ENCODE measurements at places on chromosomes 5 and 9.

GRCh38 chr5:14168144-14168792, 25.1 kb downstream of the TRIO start:
- no peak for DNase-seq

- DNase-seq = peak; percentile 51
These were observed 93.4 kb downstream of the KCNIP1 start for GRCh38 chr5:170597109-170597751.

- no peak for DNase-seq
These were observed 4.9 kb upstream of the IL4 start for GRCh38 chr5:132668706-132669454.

- no peak for DNase-seq
These were observed 84.8 kb upstream of the ITGA1 start for GRCh38 chr5:52702877-52703276.

DNA sequence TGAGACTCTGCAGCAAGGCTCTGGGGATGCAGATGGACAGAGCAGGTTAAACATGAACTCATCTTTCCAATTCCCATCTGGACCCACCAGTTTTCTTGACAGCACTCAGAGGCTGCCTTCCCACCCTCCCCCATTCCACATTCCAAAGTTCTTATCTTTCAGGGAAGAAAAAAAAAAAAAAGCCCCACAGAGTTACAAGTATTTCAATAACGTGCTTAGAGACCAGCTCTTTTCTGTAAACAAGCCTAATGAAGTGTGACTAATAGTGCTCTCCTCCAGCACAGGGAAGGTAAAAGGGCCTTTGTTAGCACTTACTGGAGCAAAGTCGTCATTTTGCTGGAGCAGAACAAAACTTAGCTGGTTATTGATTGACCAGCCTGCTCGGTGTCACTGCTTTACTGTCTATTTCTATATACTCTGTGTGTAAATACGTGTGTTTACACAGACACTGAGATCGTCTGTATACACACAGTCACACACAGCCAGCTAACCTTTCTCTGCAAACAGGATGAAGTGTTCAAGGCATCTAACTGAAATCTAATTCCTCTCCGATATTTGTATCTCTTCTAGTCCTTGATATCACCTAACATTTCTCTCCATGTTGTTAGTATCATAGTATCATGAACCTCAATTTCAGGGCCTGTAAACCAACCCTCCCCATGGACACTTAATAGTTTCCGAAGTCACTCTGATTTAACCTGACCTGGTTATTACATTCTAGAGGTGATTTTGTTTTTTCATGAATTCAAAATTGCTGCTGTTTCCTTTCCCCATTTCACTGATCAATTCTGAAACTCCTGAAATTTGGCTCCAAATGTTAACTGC, 84.9 kb downstream of the ZNF608 start:
- DNase-seq = no peak

- DNase-seq = no peak
These were observed 1.3 kb downstream of the IL31RA start for GRCh38 chr5:55852503-55852902.

- DNase-seq = no peak
These were observed 662.0 kb downstream of the PTPRD start for GRCh38 chr9:9950813-9951212.

- DNase-seq = no peak
These were observed 245.7 kb upstream of the SLC30A5 start for GRCh38 chr5:68848091-68848490.

DNA sequence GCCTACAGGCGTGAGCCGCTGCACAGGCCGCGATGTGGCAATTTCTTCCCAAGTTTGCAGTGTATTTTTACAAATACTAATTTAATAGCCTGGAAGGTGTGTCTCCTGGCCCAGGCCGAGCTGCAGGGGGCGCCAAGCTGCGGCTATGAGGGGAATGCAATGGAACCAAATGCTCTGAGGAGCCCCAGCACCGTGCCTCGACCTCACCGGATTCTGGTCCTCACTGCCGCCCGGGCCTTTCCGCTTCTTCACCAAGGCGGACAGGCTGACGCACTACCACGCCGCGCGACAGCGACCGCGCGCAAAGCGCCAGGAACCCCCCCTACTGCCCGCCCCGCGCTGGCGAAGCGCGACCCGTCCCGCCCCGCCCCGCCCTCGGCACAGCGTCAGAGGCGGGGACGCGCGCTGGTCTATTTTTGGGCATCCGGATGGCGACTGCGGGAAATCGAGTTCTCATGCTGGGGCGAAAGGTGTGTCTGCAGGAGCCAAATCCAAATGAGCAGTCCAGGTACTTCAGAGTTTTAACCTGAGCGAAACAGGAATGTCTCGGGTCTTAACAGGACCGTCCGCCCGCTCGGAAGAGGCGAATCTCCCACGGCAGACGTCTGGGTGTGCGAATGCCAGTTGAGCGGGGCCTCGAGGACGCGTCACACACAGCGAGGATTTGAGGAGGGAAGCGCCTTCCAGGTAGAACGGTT, 31.7 kb upstream of the PRXL2C start:
- peak; percentile 66 for DNase-seq

DNA sequence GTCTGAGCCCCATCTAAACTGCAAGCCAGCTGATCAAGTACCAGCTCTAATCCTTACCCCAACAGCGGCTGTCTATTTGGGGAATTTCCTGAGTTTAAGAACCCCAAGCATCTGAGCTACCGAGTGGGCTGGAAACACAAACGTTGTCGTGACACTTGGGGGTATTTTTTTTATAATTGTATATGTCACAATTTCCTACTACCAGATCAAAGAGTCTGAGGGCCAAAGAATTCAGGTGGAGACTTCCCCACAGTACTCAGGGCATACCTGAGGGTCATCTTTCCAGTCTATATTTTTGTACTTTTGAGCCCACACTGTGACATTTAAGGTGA, 42.8 kb downstream of the PTTG1 start:
- no peak for DNase-seq

- no peak for DNase-seq
These were observed 20.1 kb upstream of the PFDN1 start for GRCh38 chr5:140322751-140323731.

DNA sequence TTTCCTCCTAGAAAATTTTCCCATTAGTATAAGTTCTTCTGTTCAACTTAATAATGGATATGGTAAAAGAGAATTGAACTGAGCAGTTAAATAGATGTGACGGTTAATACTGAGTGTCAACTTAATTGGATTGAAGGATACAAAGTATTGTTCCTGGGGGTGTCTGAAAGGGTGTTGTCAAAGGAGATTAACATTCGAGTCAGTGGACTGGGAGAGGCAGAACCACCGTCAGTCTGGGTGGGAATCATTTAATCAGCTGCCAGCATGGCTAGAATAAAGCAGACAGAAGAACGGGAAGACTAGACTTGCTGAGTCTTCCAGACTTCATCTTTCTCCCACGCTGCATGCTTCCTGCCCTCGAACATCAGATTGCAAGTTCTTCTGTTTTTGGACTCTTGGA, 689.6 kb upstream of the CDH10 start:
- no peak for DNase-seq

DNA sequence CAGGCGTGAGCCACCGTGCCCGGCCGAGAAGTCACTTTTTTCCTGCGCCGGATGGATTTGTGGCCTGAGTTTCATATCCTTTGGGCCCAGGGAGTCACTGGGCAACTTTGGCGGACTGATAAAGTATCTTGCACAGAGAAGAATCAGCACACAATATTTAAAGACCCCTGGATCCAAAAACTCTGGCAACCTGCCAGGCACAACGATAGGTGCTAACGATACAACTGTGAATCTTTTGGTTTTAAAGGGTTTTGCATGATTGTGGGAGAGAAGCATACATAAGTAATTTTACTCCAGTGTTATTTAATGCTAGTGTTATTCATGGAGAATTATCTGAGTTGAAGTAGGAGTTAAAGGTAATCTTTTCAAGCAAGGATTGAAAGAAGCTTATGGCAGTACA, 85.3 kb downstream of the TAF11L14 start:
- DNase-seq = no peak

DNA sequence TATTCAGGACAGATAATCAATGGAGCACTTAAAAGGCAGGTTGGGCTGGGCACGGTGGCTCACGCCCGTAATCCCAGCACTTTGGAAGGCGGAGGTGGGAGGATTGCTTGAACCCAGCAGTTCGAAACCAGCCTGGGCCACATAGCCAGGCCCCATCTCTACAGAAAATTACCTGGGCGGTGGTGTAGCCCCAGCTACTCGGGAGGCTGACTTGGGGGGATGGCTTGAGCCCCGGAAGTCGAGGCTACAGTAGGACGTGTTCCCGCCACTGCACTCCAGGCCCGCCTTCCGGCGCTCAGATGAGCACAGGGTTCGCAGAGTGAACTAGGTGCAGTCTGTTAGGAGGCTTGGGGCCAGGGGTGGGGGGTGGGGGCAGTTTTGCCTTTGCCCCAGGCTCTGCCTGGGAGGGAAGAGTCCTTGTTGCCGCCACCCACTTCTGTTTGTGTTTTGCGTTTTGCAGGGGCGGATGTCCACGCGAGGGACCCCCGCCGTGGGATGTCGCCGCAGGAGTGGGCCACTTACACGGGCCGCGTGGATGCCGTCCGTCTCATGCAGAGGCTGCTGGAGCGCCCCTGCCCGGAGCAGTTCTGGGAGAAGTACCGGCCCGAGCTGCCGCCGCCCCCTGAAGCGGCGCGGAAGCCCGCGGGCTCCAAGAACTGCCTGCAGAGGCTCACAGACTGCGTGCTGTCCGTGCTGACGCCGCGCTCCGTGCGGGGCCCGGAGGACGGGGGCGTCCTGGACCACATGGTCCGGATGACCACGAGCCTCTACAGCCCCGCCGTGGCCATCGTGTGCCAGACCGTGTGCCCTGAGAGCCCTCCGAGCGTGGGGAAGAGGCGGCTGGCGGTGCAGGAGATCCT, 85.2 kb downstream of the ANKRD33B start:
- no peak for DNase-seq

GRCh38 chr9:115759426-115759825, 394.2 kb upstream of the PAPPA start:
- no peak for DNase-seq

All from hindlimb muscle (tissue), 1 donor.